ENCODE measurements at places on chromosomes 1 and 21.
A peak's percentile ranks its signal among the peaks of the same experiment; 100 is the strongest.

GRCh38 chr1:171310661-171311087, 3.3 kb upstream of the FMO4 start:
- DNase-seq = no peak

- DNase-seq = peak; percentile 13
Measured at GRCh38 chr1:33111965-33112364, 31.0 kb downstream of the AZIN2 start.

DNA sequence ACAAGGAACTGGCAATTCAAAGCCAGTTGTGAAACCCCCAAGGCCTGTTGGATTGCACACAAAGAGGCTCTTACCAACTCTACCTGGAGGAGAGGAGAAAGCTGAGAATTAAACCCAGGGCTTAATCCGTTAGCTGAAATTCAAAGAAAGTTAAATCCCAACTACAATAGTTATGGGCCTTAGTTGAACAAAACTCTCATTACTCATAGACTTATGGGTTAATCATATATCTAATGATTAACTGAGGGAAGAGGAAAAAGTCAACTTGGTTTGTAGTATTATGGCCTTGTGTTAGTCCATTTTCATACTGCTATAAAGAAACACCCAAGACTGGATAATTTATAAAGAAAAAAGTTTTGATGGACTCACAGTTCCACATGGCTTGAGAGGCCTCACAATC, 838.2 kb upstream of the ADGRL2 start:
- no peak for DNase-seq

GRCh38 chr1:4944911-4945310, 290.5 kb downstream of the AJAP1 start:
- DNase-seq = no peak

GRCh38 chr1:234911787-234912186, 216.8 kb downstream of the TOMM20 start:
- peak; percentile 26 for DNase-seq

DNA sequence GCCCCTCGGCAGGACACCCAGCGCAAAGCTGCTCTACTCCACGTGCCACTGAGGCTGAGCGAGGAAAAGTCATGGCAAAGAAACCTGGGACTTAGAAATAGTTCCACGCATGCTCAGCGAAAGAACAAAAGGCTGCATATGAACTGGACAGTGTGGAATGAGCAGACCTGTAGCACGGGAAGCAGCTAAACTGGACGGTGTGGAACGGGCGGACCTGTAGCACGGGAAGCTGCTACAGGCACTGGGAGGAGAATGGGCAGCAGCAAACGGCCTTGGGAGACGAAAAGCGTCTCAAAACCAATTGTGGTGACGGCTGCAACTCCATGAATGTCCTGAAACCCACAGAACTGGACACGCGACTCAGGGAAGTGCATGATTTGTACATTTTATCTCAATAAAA, 15.6 kb downstream of the SSU72 start:
- no peak for DNase-seq

- no peak for DNase-seq
Measured at GRCh38 chr21:38631676-38632075, 133.4 kb upstream of the ERG start.

DNA sequence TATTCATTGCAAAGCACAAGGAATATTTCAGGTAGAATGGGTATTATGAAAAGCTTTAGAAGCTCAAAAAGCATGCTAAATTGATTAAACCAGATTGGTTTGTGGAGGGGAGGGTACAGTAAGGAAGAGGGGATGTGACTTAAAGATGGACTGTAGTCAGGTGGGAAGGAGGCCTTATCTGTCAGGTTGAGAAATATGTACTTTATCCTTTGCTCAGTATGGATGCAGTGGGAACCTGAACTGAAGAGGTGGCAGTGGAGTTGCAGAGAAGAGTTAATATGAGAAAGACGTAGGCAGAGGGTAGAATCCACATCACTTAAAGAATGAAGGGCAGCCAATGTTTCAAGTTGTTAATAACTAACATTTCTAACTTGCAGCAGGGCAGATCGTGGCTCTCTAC, 44.1 kb downstream of the SNX7 start:
- no peak for DNase-seq

DNA sequence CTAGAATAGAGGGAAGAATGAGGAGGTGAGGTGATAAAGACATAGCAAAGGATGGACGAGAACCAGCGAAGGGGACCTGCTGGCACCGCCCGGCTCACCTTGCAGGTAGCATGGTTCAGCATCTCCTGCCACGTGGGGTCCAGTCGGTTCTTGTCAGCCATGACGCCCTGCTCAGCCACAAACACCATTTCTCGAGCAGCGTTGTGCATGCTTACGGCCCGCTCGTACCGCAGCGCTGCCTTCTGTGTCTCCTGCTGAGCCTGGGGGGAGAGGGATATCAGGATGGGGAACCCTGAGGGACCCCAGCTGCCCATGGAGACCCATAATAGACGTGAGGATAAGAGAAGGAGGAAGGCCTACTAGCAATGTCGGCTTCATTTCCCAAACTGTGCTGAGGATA, 11.4 kb downstream of the SH3BP5L start:
- no peak for DNase-seq

- DNase-seq = peak; percentile 41
Measured at GRCh38 chr21:33109574-33110339, 39.8 kb downstream of the OLIG1 start.

- DNase-seq = no peak
Measured at GRCh38 chr1:13516606-13517005, 2.8 kb upstream of the LRRC38 start.

DNA sequence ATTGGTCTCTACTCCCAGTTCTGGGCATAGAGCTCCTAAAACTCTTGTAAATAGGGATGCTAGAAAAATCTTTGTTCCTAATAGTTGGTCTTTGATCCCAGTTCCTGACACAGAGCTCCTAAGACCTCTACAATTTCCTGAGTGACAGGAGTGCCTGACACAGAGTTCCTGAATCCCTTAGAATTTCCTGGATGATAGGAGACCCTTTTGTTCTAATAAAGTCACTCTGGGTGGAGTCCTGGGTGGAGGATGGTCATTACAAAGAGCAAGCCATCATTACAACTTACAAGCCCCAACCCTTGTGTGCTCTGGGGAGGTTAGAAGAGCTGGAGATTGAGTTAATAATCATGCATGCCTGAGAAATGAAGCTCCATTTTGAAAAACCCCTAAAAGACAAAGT, 58.4 kb downstream of the ZZZ3 start:
- no peak for DNase-seq

DNA sequence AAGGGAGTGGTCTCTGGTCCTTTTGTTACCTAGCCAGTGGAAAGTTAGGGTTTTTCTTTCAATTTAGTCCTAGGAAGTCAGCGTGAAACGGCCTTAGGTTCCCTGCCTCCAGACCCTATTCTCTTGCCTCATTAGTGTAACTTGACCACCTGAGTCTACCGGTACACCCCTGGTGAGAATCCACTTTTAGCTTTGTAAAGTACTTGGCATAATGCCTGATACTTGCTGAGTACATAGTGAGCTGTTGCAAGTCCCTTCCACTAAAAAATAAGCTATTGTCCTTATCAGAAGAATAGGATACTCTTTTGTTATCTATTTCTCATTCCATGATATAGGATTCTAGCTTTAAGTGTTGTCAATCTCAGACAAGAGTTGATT, 228.8 kb downstream of the ST6GALNAC3 start:
- DNase-seq = peak; percentile 93

DNA sequence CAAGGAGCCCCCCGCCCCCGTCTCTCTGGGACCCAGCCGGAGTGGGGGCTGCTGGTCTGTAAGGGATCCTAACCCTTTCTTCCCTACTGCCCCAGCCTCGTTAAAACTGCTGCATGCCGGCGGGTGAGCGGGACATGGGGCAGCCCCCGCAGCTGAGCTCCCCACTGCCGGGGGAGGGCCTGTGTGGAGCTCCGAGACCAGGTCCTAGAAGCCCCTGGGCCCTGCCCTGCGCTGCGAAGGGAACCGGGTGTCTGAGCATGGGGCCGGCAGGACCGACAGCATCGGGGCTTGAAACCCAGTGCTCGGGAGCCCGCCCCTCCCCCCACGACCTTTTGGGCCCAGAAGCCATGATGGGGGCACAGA, 9.2 kb upstream of the COL6A1 start:
- DNase-seq = no peak
